ENCODE measurements at places on chromosomes 1 and 21.

DNA sequence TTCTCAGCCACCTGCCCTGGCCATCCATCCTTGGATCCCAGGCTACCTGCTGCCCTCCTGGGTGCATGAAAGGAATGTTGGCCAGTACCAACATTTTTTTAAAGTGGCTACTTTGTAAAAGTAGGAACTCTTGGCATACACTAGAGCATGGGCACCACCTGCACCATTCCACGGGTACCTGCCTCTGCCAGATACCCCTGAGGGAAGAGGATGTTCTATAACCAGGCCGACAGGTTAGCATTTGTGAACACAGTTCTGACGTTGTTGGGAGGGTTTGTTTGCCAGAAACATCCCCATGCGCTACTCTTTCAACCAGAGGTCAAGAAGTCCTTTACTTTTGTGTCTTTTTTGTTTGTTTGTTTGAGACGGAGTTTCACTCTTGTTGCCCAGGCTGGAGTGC, 43.0 kb downstream of the EVA1C start:
- no peak for DNase-seq

- no peak for DNase-seq
Observed at GRCh38 chr21:35377505-35378090, 328.5 kb upstream of the RUNX1 start.

DNA sequence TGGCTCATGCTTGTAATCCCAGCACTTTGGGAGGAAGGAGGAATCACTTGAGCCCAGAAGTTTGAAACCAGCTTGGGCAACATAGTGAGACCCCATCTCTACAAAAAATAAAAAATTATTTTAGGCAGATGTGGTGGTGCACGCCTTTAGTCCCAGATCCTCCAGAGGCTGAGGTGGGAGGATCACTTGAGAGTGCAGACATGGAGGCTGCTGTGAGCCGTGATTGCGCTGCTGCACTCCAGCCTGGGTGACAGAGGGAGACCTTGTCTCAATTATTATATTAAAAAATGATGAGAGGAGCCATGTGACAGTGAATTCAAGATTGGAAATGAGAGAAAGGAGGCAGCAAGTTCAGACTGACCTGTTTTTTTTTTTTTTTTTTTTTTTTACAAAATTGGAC, 282.3 kb downstream of the ZP4 start:
- DNase-seq = no peak

GRCh38 chr1:147613506-147613905, 56.8 kb downstream of the ACP6 start:
- no peak for DNase-seq

DNA sequence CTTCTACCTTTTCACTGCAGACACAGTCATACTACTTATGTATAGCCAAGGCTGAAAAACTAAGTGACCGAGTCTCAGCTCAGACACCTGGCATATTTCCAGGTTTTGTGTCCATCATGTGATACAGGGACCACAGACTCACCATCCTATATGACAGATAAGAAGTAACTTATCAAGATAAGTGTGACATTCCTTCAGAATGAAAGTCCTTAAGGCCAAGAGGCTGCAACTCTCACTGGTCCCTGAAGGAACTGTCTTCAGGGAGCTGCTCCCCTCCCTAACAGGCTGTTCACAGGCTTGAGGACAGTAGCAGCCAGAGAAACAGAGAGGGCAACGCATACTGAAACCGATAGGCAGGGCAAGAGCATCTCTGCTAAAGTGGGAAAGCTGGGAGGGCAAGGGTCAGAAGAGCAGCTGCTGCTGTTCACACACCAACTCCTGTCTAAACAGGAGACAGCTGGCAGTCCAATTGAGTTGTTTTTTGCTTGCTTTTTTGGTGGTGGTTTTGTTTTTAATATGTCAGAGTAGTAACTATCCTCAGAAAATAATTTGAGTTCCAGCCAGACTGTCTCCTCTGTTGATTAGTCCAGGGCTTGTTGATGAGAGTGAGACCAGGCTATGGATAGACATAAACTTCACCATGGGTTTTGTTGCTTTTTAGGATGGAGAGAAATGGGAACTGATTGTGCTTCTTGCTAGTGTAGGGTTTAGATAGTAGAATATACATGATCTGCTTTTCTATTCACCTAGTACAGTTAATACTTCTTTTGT, 67.7 kb downstream of the MACF1 start:
- no peak for DNase-seq

DNA sequence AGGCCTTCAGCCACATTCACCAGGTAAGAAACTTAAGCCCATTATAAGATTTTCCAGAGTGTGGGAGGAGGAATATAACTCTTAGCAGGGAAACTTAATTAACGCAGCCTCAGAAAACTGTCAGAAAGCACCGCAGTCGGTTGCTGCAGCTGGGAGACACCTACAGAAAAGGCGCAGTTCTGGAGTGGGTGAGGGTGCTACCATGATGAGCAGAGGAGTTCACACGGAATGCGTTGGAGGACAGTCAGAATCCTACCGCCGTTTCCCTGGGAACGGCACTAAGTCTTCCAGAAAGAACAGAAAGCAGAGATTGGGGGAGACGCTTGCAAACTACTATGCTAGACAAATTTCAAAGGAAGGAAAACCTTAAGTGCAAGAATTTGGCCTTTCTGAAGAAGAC, 6.4 kb downstream of the ACTN2 start:
- DNase-seq = no peak

DNA sequence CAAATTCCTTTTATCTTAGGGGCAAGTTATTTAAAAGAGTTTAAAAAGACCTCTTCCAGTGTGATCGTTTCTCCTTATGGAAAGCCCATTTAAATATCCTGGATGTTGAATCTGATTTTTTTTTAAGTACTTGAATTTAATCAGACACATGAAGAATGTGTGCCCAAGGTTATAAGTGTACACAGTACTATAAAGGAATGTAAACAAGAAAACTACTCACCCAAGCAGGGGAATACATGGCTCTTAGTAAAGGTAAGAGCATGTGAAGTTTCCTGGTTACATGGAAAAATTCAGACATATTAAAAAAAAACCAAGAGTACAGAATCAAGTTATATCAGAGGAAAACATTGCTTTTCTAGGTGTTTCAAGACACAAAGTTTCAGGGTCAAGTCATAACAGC, 546.9 kb downstream of the MATN1 start:
- no peak for DNase-seq

DNA sequence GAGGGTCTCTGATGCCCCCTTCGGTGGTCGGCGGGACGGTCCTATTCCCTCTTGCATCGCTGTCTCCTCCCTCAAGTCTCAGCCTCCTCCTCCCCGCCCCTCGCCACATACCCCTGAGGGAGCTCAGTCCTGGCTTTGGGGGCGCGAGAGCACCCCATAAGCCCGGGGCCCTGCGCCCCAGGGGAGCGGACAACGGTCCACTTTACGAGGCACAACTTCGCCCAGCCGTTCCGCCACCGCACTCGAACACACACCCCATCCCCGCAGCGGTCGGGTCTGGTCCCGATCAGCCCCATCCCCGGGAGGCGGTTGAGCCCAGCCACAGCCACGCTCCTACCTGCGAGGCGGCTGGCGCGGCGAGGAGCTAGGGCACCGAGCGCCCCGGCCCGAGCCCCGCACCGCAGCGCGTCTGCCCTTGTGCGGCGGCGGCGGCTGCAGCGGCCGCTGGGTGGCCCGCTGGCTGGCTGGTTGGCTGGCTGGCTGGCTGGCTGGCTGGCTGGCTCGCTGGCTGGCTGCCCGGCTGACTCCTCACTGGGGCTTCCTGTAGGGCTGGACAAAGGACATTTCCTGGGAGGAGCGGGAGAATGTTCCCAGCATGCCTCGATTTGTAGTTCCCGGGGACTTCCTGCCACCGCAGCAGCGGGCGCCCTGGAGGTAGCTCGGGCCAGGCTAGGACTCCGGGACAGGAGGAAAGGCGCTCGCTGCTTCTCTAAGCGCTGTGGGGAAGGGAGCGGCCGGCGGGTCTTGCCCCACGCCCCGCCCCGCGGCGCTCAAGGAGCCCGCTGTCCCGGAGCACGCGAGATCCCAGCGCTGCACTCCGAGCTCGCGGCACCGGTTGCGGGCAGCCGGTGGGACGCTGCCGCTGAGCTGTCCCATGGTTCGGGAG, at the start of gene ZNF697:
TSS of gene ZNF697 (minus strand) at position 533 of the 886 bp plus-strand sequence. CDS start 22,166 bp downstream, outside the sequence.
- peak; percentile 36 for DNase-seq

- no peak for DNase-seq
Observed at GRCh38 chr1:211604548-211604947, 25.6 kb upstream of the SLC30A1 start.

DNA sequence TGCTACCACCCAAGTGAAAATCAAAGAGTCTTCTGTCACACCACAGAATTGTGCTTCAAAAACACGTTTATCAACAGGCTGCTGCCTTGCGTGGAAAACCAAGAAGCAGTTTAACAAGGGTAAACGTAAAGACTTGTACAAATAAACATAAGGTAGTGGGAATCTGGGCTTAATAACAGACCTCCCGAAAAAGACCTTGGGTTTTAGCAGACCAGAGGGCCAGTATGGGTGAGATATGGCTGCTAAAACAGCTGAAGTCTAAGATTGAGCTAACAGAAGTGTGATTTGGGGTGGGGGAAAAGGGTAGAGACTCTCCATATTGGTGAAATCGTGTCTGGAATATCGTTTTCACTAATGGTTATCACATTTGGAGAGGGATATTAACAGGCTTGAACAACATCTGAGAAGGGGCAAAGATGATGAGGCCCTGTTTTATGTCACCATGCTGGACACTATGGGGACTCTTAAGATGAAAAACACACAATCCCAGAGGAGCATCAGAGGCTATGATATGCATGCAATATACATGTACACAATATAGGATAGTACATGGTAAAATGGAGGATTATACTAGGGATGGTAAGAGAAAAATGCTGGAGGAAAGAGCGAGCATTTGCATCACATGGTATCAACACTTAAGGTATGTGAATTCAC, 1.4 kb downstream of the MOV10 start:
- no peak for DNase-seq

DNA sequence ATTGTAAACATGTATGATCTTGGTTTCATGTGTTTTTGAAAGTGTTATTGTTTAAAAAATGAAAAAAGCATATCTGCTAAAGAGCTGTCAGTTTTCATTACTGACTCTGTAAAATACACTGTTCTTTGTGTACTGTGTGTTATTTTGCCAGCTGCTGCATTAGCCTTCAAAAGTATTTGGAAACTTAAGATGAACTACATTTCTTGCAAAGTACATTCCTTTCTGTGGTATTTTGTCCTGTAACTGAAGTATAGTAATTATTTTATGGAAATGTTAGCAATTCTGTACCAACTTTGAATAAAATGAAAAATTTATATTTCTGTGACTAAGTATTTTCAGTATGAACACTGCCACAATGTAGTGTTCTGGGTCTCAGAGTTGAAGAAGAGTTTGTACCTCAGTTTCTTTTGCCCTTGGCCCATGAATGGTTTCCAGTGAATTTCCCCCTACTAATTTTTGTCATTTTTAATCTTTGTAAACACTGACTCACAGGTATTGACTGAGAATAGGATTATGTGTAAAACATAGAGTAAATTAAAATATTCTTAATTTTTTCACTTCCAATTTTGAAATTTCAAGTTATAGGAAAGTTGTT, 32.7 kb downstream of the MRPS6 start:
- no peak for DNase-seq

- DNase-seq = no peak
Observed at GRCh38 chr21:37945036-37945435, 28.8 kb upstream of the KCNJ6 start.

- no peak for DNase-seq
Observed at GRCh38 chr1:58823481-58824010, 39.7 kb upstream of the JUN start.

DNA sequence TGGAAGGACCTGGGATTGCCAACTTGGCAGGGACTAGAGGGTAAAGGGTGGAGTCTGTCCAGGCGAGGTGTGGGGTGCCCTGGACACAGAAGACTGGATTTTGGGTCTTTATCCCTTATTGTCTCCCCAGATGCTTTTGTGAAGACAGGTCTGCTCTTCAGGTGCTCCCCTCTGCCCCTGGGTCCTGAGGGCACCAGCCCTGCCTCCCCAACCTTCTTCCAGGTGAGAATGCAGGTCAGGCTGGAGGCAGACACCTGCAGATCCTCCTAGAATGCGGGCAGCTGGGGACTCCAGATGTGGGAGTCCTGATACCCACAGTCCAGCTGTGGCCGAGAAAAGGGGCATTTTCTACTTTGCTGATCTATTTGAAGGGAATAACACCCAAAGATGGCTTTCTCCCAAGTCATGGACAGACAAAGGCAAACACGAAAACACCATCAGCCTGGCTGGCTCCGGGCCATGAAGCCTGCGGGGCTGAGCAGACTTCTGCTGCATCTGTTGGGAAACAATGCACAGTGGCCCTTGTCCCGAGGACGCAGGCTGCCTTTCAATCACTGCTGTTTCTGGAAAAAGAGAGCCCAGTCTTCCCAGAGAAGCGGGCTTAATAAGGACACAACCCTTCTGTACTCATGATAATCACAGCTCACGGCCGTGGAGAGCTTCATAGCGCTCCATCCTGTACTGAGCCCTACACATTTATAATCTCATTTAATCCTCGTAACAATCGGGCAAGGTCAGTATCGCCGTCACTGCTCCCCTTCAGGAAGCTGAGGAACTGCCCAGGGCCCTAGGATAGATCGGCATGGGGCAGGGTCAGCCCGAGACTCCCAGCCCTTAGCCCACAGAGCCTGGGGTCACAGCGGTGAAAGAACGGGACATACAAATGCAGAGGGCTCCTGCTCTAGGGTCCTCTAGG, 62.0 kb upstream of the ABCG1 start:
- DNase-seq = no peak

DNA sequence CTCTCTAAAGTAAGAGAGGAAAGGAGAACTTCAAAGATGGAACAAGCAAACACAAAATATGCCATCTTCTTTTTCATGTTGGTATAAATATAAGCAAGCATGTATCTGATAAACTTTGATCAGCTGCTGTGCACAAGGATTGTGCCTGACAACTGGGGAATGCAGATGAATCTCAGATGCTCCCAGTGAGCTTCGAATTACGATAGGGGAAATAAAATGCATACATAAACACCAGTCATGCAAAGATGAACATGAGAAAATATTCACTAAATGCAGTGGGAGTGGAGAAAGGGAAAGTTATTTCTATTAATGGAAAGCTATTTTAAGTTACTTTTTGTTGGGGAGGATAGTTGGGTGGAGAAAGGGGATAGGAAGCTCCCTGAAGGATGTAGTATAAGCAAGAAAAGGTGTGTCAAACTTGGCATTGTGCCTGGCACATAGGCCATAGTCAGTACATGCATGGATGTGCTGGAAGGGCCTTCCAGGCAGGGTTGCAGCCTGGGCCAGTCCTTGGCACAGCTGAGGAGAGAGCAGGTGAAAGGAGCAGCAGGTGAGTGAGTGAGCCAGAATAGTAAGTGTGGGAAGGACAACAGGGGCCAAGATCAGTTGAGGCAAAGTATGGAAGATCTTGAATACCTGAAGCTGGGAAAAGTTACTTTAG, 57.8 kb upstream of the PGD start:
- DNase-seq = no peak

DNA sequence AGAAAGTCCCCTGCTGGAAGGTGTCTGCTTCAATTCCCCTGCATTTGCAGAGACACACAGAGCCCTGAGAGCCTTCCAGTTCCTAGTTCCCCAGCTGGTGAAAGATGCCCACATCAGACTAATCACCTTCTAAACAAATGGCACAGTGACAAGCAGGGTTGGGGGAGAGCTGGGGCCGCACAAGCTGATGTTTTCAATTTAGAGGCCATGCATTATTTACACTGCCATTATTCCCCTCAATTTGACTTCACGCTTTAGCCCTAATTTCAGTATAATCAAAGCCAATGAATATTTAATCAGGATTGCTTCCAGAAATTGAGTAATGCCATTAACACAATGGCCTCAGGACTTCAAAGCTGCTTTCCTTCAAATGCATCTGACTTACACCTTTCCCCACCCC, 81.5 kb downstream of the BEND5 start:
- DNase-seq = no peak

Measured in activated naive CD4-positive, alpha-beta T cell treated with anti-CD3 and anti-CD28 coated beads, Interleukin-2, amount 50 U/mL, for 16 hours (primary cell).